Mammary epithelial cell (primary cell): ENCODE measurements at places on chromosomes 12 and 14. TPM values are rescaled to one million over a fixed set of nuclear protein-coding genes. Genes with fewer than 3 reads are reported as not detected.

- peak; percentile 35 for DNase-seq
Measured at GRCh38 chr12:90978117-90978770, 23.3 kb upstream of the CCER1 start.

DNA sequence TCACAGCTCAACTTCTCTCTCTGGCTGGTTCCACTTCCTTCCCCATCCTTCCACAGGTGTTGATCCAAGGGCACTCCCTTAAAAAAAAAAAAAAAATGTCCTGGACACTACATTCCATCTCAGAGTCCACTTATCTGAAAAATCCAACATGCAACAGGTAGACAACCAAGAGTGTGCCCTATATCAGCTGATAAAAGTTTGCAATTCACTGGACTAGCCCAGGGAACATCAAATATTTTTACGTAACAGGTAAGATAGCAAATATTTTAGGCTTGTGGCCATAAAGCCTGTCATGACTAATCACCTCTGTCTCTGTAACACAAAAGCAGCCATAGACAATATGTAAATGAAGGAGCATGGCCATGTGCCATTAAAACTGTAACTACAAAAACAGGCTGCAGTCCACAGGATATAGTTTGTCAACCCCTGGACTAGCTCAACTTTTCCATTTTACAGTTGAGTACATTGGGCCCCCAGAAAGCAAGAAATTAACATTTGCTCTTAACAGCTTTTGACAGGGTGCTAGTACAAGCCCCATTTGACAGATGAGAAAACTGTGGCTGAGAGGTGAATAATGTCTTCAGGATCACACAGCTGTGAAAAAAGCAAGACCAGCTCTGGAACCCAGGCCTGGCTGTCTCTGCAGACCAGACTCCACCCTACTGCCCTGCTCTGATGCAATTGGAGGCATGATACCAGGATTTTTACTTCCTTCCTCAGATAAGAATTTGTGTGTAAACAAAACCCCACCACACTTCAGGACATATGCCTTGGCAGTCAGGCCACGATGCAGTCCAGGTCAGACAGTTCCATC is 68.9 kb downstream of the CMKLR1 start:
- DNase-seq = peak; percentile 11

GRCh38 chr12:113066813-113067400 is 10.4 kb downstream of the DTX1 start:
- DNase-seq = no peak

GRCh38 chr12:30440826-30441602 is 254.7 kb downstream of the IPO8 start:
- no peak for DNase-seq

DNA sequence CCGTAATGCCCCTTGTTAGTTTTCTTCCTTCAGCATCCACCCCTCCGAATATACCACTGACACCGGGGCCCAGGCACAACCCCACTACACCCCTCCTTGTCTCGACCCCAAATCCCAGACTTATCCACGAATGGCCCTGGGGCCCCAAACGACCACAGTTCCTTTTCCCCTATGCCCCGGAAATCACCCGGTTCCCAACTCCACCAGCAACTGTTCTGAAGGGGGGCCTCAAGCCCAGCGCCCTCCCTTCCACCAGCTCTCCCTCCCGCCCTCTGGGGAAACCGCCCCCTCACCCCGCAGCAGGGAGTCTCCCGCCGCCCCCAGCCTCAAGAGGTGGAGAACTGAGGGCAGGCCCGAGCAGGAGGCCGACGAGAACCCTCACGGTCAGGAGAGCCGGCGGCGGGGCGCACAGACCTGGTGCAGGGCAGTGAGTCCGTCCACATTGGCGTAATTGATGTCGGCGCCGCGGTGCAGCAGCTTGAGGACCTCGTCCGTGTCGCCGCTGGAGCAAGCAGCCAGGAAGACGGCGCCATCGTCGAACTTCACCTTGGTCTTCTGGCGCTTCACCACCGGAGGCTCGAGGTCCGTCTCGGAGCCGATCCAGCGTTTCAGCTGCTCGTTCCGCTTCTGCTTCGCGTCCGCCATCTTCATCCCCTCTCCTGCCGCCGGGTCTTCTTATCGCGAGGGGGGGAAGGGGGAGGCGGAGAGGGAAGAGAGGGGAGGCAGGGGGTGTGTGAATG is 446 bp downstream of the PPP1R12A start:
- DNase-seq = no peak

Gene LRTM2
- not detected for polyA plus RNA-seq

- DNase-seq = peak; percentile 28
Measured at GRCh38 chr14:58638231-58639197, 752 bp downstream of the DACT1 start.

GRCh38 chr12:43011383-43011926 is 421.9 kb upstream of the PRICKLE1 start:
- DNase-seq = no peak

Gene EPYC
- not detected for polyA plus RNA-seq

DNA sequence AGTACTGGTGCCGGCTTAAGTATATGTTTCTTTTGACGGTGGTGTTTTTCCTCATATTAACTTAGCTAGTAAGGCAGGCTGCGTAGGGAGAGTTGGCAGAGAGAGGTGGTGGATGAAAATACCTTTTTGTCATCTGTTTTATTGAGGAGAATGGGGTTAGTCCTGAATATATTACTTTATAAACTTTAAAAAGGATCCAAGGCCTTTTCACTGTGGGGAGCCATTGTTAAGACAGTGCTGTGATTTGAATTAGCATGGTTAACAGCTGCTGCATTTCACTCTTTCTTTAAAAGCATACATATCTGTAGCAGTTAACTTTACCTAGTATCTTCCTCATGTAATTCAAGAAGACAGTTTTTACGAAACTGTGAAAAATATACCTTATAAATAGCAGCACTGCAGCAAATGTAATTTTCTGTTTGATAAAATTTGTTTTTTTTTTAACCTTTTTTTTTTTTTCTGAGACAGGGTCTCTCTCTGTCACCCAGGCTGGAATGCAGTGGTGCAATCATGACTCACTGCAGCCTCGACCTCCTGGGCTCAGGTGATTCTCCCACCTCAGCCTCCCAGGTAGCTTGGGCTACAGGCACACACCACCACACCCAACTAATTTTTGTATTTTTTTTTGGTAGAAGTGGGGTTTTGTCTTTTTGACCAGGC is 57.1 kb downstream of the AEBP2 start:
- no peak for DNase-seq

DNA sequence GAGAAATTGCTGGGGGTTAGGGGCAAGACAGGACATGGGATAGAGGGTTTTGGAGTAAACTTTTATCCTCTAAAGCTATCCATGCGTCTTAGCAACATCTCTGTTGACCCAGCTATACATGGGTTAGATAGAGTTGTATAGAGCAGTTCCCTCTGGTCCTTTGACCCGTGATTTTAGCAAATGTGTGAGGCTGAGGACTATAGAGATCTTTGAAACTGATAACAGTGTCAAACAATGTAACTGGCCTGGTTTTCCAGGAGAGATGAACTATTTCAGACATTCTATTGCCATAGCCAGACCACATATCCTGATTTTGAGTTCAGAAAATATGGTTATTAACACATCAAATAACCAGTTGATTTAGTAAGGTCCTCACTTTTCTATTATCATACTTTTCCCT is 60.4 kb downstream of the B4GALNT3 start:
- DNase-seq = no peak

Gene BCL2L14
- not detected for polyA plus RNA-seq

GRCh38 chr14:73741386-73741875 is 27.2 kb upstream of the PNMA1 start:
- peak; percentile 72 for DNase-seq

GRCh38 chr12:124732275-124733075 is 131.2 kb downstream of the SCARB1 start:
- DNase-seq = no peak
